ENCODE measurements at places on chromosomes 1 and 21. TPM values are rescaled to one million over a fixed set of nuclear protein-coding genes. Genes with fewer than 3 reads are reported as not detected.
A peak's percentile ranks its signal among the peaks of the same experiment; 100 is the strongest.

The DRAXIN gene
- total RNA-seq = 0.30 TPM

The CSF1 gene
- total RNA-seq = 46.3 TPM

GRCh38 chr1:221708987-221709386 is 32.9 kb downstream of the DUSP10 start:
- no peaks in the 10 kb centered on the region for H3K27me3 ChIP-seq
- peak overlapping the region; percentile 91 for H3K27ac ChIP-seq
- peak overlapping the region; percentile 63 for H3K4me3 ChIP-seq

The KRTAP19-1 gene
- total RNA-seq = not detected

- no peaks in the 10 kb centered on the region for H3K27me3 ChIP-seq
- H3K27ac ChIP-seq = no peak overlapping the region
- H3K4me1 ChIP-seq = peaks cover 9% of the 10 kb centered on the region
- no peak for DNase-seq
- H3K36me3 ChIP-seq = no peaks in the 10 kb centered on the region
- H3K4me3 ChIP-seq = no peak overlapping the region
Observed at GRCh38 chr1:18668750-18669404, 38.2 kb downstream of the PAX7 start.

The RAB3B gene
- 0.12 TPM for total RNA-seq

DNA sequence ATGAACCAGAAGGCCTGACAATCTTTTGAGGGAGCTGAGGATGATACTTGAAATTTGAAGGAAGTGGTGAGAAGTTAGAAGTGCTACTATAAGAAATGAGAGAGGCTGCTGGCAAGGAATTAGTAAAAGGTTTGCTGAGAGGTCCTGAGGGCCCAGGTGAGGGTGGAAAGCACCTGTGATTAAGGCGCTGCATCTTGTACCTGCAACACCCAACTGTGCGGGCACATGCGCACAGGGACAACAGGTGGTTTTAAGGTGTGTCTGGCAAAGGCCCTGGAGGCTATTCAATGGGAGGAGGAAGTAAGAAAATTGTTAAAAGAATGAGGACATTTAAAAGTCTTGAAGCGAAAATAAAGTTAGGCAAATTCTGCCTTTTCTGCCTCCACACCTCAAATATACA is 349.3 kb downstream of the RGS7 start:
- H3K27ac ChIP-seq = no peak overlapping the region
- no peaks in the 10 kb centered on the region for H3K4me1 ChIP-seq
- no peak for DNase-seq

- H3K27ac ChIP-seq = no peak overlapping the region
- no peak for DNase-seq
- peaks cover 12% of the 10 kb centered on the region for H3K36me3 ChIP-seq
- no peaks in the 10 kb centered on the region for H3K4me1 ChIP-seq
- no peaks in the 10 kb centered on the region for H3K27me3 ChIP-seq
- no peak overlapping the region for H3K4me3 ChIP-seq
Observed at GRCh38 chr1:44884746-44885145, 41.7 kb upstream of the PTCH2 start.

- peak; percentile 47 for DNase-seq
- H3K27ac ChIP-seq = no peak overlapping the region
- peaks cover 33% of the 10 kb centered on the region for H3K4me1 ChIP-seq
- H3K36me3 ChIP-seq = no peaks in the 10 kb centered on the region
- peak overlapping the region; percentile 4 for H3K4me3 ChIP-seq
Observed at GRCh38 chr1:151475175-151475574, 15.9 kb upstream of the POGZ start.

The NR1I3 gene
- not detected for total RNA-seq

DNA sequence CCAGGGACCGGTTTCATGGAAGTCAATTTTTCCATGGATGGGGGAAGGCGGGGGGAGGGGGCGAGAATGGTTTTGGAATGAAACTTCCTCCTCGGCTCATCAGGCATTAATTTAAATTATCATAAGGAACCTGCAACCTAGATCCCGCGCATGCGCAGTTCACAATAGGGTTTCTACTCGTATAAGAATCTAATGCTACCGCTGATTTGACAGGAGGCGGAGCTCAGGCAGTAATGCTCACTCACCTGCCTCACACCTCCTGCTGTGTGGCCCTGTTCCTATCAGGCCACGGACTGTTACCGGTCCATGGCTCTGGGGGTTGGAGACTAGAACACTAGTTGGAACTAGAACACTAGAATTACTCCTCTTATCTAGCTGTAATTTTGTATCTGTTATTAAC is 38.0 kb downstream of the PRRX1 start:
- no peak for DNase-seq
- H3K4me1 ChIP-seq = no peaks in the 10 kb centered on the region
- no peak overlapping the region for H3K4me3 ChIP-seq

The IFI44L gene
- total RNA-seq = 62.5 TPM

The ABCA4 gene
- 0.53 TPM for total RNA-seq

The SH3D21 gene
- 8.1 TPM for total RNA-seq

DNA sequence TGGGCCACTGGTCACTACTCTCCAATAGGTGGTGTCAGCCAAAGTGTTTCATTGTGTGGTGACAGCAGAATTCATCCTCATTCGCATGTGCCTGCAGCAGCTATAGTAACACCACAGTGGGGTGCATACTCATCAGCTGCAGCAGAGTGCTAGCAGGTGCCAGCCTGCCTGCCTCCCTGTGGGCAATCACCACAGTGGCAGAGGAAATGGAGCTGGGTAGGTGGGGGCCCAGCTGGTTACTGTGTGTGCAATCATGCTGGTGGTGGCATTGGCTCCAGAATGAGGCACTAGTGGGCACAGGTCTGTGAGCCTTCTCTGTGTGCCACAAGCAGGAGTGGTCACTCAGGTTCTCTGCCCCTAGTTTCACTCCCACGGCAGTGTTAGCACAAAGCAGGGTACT is 579.2 kb downstream of the PTPRC start:
- no peaks in the 10 kb centered on the region for H3K36me3 ChIP-seq
- H3K27me3 ChIP-seq = no peaks in the 10 kb centered on the region
- DNase-seq = no peak
- H3K4me1 ChIP-seq = peaks cover 5% of the 10 kb centered on the region
- no peak overlapping the region for H3K4me3 ChIP-seq
- no peak overlapping the region for H3K27ac ChIP-seq

DNA sequence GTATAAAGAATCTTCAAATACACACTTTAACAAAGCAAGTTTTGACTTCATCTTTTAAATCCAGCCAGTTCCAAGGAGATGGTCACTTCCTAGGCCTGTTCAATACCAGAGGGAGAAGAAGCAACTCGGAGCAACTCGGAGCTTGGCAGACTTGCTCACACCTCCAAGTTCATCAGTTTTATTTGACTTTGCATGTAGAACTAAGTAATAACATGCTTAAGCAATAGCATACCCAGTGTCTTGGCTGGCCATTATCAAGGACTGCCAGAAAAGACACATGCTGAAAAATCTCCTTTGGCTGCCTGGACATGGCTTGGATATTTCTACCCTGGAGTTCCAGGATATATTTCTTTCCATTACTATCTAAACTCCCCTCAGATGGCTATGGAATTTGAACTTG is 52.6 kb downstream of the GNG12 start:
- no peaks in the 10 kb centered on the region for H3K4me1 ChIP-seq
- H3K27ac ChIP-seq = no peak overlapping the region
- H3K4me3 ChIP-seq = no peak overlapping the region

DNA sequence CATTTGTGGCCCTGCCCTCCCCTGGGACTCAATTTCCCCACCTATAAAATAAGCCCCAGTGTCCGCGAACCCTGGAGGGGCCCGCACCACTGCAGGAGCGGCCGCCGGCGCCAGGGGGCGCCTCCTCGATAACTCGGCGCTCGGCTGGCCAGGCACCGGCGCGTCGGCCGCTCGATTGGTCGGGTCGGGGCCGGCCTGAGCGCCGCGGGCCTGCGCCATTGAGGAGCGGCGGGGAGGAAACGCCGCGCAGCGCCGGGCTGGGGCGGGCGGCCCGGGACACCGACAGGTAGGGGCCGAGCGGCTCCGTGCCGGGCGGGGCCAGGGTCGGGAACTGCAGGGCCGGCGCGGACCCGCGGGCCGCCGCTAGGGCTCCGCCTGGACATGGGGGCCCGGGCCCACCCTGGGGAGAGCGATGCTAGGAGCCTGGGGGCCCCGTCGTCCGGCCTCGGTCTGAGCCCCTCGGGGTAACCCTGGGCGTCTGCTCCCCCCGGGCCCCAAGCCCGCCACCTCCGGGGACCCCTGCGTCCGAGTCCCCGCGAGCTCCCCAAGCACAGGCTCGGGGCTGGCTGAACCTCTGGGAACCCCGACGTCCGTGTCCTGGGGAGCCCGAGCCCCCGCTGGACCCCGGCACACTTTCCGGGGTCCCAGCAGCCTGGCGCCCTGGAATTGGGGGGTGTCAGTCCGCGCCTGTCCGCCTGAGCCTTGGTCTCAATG is at the start of gene VPS13D:
Gene VPS13D (plus strand): TSS at position 196 of the 714 bp plus-strand sequence. CDS start 4,237 bp downstream, outside the sequence.
- peak within 1 kb of the TSS; percentile 84 for H3K4me3 ChIP-seq
- H3K27ac ChIP-seq = peak within 1 kb of the TSS; percentile 87
- peaks cover 18% of the 10 kb centered on the region for H3K4me1 ChIP-seq
- peak; percentile 88 for DNase-seq
- peaks cover 2% of the 10 kb centered on the region for H3K36me3 ChIP-seq

- H3K27ac ChIP-seq = no peak overlapping the region
- H3K4me3 ChIP-seq = no peak overlapping the region
Observed at GRCh38 chr1:236469466-236469865, 54.3 kb upstream of the LGALS8 start.

- peaks cover 4% of the 10 kb centered on the region for H3K4me1 ChIP-seq
- no peak for DNase-seq
- no peak overlapping the region for H3K27ac ChIP-seq
- no peaks in the 10 kb centered on the region for H3K36me3 ChIP-seq
- H3K27me3 ChIP-seq = peaks cover 8% of the 10 kb centered on the region
- no peak overlapping the region for H3K4me3 ChIP-seq
Observed at GRCh38 chr1:64186138-64186897, 17.1 kb upstream of the UBE2U start.

DNA sequence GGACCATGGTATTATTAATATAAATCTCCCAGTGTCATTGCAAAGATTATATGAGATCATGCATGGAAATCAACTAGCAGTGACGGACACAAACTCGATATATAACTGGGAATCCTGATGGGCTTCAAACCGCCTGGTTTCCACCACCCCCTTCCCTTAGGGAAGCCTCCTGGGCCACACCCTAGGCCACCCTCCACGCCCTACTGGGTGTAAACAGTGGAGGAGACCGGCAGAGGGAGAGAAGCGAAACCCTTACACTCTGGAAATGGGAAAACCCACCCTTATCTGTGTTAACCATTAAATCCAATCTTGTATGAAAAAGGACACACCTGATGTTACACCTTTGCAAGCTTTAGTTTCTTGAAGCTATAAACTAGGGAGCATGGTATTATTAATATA is 595 bp upstream of the ZNHIT6 start:
- DNase-seq = peak; percentile 5
- no peaks in the 10 kb centered on the region for H3K27me3 ChIP-seq
- H3K36me3 ChIP-seq = peaks cover 5% of the 10 kb centered on the region
- peaks cover 23% of the 10 kb centered on the region for H3K4me1 ChIP-seq
- H3K4me3 ChIP-seq = no peak overlapping the region

GRCh38 chr21:45991606-45992300 is 10.2 kb downstream of the COL6A1 start:
- no peak for DNase-seq
- H3K27ac ChIP-seq = no peak overlapping the region
- peaks cover 7% of the 10 kb centered on the region for H3K4me1 ChIP-seq
- H3K27me3 ChIP-seq = no peaks in the 10 kb centered on the region

DNA sequence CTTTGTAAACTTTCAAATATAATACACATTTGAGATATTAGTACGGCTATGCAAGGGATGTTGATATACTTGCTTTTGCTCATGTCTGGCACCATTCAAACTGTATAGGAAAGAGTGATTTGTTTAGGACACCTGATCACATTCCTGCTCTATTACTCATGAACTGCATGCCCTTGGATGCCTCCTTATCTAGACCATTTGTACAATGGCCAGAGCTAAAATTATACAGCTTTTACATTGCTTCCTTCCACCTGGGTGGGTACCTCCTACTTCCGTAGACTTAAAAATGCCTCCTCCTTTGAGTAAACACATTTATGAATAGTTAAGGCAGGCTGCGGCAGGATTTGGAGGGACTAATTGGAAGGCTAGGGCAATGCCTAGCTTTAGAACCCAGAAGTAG is 85.4 kb upstream of the PBX1 start:
- H3K4me3 ChIP-seq = no peak overlapping the region
- no peaks in the 10 kb centered on the region for H3K4me1 ChIP-seq
- no peak for DNase-seq
- H3K27me3 ChIP-seq = no peaks in the 10 kb centered on the region

The IL20 gene
- not detected for total RNA-seq

GRCh38 chr1:179166663-179167417 is 62.6 kb downstream of the ABL2 start:
- no peak for DNase-seq
- H3K36me3 ChIP-seq = peaks cover 1% of the 10 kb centered on the region
- no peak overlapping the region for H3K4me3 ChIP-seq
- peaks cover 7% of the 10 kb centered on the region for H3K4me1 ChIP-seq
- no peak overlapping the region for H3K27ac ChIP-seq

DNA sequence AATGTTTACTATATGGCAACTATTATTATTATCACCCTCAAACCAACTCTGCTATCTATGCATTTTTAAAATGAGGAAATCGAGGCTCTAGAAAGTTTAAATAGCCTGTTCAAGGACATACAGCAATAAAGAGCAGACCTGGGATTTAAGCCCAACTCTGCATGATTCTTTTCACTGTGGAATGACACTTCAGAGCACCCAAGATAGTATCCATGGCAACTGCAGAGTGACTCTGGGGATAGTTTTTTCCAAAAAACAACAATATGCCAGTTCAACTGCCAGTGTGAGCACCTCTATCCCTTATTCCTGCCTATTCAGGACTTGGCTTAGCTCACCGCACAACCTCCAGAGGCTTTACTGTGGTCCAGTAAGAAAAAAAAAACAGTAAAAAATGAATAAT is 293.9 kb downstream of the BRINP2 start:
- H3K27ac ChIP-seq = no peak overlapping the region
- H3K36me3 ChIP-seq = no peaks in the 10 kb centered on the region
- no peak overlapping the region for H3K4me3 ChIP-seq
